ENCODE measurements at places on chromosomes 7 and 10.

- no peak for DNase-seq
These were observed 158.6 kb downstream of the ELAPOR2 start for GRCh38 chr7:86900886-86901285.

DNA sequence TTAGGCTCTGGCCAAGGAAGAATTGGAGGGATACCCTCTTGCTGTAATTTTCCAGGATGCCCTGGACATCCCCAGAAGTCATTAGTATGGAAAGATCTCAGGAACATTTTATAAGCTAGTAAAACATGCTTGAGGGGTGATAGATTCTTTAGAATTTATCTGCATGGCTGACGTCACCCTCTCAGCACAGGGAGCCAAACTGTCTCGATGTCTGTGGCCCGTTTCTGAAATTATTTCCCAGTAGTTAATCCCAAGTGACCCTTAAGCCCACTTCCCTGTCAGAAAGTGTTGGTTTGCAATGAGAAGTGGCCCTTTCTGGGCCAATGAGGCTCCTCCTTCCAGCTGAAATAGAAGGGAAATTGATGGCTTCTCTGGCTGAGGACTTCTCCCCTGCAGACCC lies 184.5 kb upstream of the BMPER start:
- DNase-seq = no peak

DNA sequence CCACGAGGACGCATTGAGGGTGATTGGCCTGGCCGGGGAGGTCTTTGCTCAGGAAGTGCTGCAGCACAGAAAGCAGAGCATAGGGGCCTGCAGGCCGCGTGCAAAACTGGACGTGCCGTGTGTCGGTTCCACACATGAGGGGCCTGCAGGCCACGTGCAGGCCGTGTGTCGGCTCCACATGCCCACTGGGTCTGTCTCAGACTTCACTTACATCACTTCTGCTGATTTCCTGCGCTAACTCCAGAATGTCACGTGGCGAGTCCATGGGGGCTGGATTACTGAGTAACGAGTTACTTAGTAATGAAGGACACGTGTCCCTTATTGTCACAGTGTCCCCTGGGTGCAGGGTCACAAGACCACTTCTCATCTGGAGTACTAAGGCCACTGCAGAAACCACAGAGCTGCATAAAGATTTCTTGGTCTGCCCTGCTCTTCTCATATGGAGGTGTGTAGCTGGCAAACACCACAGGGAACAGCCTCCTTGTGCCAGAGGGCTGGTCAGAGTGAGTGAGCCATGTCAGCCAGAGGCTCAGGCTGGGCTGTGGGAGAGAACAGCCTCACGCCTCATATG lies 60.8 kb downstream of the GDI2 start:
- DNase-seq = no peak

DNA sequence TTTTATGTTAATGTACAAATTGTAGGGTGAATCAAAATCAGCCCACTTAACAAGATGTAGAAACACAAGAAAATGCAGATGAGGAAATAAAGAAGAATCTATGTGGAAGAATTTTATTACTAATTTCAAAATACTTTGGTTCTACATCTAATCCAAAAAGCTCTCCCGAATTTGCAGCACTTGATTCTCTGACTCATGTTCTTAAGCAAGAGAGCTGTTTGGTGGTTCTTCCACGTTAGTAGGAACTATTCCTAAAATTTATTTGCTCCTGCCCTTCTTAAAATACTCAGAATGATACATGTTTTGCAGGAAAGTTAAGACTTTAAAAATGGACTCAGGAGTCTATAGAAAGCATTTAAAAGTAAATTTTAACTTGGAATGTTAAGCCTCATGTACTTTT lies 91.8 kb downstream of the ZMYND11 start:
- DNase-seq = no peak

DNA sequence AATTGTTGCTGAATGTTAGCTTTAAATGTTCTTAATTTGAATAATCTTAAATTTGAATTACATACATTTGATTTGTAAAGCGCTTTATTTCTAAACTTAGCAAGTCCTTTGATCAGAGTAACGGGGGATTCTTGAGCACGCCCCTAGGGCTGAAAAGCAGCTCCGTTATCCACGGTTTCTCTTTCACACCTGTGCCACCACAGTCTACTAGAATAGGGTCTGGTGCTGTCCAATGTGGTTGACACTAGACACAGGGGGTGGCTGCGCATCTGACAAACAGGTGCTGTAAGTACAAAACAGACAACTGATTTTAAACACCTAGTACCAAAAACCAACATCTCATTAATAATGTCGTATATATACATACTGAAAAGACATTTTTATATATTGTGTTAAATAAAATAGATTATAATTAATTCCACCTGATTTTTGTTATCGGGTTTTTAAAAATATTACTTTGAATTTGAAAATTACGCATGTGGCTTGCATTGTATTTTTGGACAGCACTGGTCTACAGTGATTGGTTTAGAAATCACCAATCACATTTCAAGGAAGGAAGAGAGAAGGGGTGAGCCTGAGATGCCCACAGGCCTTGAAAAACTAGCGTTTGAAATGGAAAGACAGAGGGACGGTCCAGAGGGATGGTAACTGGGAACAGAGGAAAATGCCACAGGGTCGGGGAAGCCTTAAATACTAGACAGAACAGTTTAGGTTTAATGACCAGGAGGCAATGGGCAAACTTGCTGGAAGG lies 7.3 kb downstream of the SEPHS1 start:
- DNase-seq = peak; percentile 27

- no peak for DNase-seq
These were observed 515 bp downstream of the BEND7 start for GRCh38 chr10:13528123-13528874.

DNA sequence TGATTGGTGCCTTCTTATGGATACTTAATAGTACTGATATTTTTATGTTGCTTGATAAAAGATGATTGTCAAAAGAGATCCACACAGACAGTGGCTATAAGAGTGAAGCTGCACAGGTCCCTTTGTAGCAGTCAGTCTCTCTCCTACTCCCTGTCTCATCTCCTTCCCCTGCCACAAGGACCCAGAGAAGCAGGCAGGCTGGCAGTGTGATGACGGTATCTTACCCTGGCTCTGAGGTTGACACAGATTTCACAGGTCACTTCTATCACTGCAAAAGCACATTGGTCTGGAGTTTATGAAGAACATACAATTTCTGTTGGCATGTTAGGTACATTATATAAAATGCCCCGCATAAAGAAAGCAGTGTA lies 64.4 kb upstream of the AHR start:
- DNase-seq = peak; percentile 6

- DNase-seq = no peak
These were observed 132.2 kb upstream of the INHBA start for GRCh38 chr7:41834805-41835694.

DNA sequence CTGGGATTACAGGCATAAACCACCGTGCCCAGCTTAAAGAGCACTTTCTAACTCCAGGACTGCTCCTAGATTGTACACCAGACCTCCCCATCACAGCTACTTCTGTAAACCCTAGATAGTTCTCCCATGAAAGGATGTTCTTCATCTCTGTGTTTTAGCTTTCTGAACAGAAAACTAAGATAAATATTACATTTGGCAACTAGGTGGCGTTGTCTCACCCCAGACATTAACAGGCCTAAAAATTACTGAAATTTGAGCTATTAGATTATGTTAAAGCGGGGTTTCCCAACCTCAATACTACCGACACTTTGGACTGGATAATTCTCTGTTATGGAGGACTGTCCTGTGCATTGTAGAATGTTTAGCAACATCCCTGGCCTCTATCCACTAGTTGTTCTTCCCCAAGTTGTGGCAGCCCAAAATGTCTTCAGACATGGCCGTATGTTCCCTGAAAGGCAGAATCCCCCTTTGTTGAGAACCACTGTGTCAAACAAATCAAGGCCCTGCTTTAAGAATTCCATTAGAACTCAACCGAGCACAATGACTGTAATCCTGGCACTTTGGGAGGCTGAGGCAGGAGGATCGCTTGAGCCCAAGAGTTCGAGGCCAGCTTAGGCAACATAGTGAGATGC lies 19.1 kb downstream of the ATOH7 start:
- no peak for DNase-seq

DNA sequence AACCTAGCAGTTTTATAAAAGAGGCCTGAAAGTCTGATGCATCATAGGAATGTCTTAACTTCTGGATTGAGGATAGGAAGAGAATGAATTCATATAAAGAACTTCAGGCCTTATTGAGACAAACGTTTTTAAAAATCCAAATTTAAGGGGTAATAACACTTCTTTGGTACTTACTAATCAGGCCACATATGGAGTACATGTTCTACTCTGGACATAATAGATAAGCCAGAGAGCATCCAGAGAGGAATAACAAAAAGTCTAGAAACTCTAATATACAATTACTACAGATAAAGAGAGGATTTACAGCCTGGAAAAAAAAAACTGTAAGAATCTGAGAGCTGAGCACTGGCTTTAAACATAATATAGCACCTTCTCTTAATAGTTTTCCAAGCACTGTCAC lies 2.9 kb downstream of the MTPAP start:
- DNase-seq = no peak

- no peak for DNase-seq
These were observed 57.6 kb upstream of the SLC35B4 start for GRCh38 chr7:134374291-134374690.

DNA sequence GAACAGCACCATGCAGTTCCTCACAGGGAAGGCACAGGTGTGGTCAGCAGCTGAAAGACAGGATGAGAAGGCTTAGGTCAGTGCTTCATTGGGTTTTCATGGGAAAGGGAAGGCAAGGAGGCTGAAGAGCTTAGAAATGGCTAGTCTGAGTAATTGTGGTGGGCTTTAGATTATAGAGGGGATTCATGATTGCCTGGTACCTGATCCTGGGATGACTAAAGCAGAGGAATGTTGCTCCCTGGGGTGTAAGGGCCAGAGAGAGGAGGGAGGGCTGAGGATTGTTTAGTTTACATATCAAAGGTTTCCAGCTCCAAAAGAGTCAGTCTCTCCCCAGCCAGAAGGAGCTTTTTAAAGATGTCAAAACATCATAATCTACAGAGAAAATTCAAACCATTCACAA lies 396.3 kb upstream of the POM121L12 start:
- DNase-seq = no peak

GRCh38 chr10:60368875-60369546 lies 20.7 kb downstream of the ANK3 start:
- DNase-seq = no peak

DNA sequence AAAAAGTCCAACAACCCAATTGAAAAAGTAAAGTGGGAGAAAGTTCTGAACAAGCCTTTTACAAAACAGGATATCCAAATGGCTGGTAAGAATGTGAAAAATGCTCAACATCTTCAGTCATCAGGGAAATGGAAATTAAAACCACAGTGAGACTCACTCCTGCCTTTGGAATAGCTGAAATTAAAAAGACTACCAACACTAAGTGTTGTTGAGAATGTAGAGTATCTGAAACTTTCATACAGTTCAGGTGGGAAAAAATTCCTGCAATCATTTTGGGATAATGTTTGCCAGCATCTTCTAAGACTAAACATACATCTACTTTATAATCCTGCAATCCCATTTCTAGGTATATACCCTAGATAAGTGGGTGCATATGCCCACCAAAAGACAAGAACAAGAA lies 395.1 kb downstream of the GRID1 start:
- no peak for DNase-seq

GRCh38 chr10:121772406-121772805 lies 155.4 kb downstream of the ATE1 start:
- no peak for DNase-seq

- no peak for DNase-seq
These were observed 203.4 kb downstream of the RAPGEF5 start for GRCh38 chr7:22153432-22154142.

DNA sequence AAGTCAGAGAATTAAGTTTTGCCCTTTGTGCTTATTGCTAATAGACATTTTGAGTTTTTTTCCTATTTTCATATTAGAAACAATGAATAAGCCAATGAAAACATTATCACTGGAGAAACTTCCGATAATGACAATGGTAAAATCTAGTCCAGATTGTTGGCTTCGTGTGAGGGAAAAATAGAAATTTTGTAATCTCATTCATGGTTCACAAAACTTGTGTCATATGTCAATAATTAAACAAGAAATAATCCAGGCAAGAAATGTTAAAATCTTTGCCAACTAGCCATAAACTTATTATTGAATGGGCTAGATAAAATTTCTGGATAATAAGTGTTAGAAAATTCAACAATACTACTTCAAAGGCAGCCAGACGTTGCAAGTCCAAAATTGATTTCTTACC lies 36.6 kb downstream of the RNLS start:
- DNase-seq = no peak

DNA sequence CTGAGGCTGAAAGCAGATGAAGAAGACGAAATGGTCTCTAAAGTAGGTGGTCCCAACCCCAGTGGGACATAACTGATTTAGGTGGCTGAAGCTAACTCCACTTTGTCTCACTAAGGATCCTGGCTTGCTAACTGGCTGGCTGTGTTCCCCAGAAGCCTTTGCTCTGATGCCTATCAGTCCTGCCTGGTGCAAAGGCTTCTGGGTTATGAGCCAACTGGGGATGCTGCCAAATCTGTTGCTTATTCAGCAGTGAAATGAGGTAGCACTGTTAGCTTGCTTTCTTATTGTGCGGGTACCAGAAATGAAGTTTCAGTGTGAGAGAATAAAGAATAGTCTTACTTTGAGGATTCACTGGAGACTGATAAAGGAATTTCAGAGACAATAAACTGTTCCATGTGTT lies 18.1 kb downstream of the PRKG1 start:
- DNase-seq = no peak

GRCh38 chr7:40502359-40502758 lies 367.6 kb downstream of the SUGCT start:
- no peak for DNase-seq
